ENCODE measurements at places on chromosomes 7 and 10.

DNA sequence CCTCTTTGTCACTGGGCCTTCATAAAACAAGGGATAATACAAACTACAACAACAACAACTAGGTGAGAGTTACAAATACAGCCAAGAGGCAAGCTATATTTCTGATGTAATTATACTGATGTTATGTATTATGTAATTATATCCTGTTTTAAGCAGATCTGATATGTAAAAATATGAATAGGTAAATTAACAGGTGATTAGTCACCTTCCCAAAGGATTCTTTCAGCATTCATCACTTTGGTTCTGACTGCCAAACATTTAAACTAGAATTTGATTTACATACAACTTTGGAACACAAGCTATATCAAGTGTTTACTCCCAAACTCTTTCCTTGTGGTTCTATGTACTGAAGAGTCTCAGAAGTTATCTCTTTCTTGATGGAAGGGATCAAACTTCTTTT is 53.7 kb downstream of the BEND7 start:
- no peak for DNase-seq

- DNase-seq: no peak
Observed at GRCh38 chr10:86964061-86964846, 4.0 kb upstream of the ADIRF start.

GRCh38 chr10:46050941-46051623 is 5.0 kb upstream of the MSMB start:
- DNase-seq: no peak

GRCh38 chr10:121527690-121528089 is 70.6 kb downstream of the FGFR2 start:
- no peak for DNase-seq

DNA sequence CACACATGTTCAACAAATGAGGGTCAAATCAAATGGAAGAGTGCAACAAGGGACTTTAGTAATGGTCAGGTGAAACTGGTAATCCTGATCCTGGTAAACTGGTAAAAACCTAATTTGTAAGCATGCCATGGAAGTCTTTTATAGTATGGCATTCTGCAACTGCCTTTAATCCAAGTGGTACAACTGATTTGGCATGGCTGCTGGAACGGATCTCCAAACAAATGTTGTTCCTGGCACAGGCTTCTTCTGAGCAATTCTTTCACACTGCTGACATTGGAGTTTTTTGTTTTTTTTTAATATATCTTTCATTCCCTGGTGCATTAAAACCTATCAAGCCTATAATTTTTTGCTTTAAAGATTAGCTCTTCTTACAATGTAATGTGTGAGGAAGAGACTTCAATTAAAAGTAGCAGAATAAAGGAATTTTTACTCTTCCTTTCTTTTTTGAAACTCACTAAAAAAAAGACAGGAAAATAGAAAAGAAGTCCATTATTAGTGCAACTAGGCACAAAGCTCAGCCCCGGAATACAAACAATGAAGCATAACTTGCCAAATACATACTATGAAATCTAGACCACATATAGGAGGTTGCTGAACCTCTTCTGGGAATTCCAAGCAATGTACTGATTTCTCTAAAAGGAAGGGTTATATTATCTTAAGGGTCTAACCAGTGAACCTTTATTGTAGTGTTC is 79.3 kb upstream of the OIT3 start:
- no peak for DNase-seq

GRCh38 chr7:148712678-148713329 is 14.1 kb downstream of the CUL1 start:
- no peak for DNase-seq

- no peak for DNase-seq
Observed at GRCh38 chr7:1109581-1110310, 21.8 kb downstream of the GPER1 start.

GRCh38 chr10:68090586-68090985 is 15.5 kb upstream of the HERC4 start:
- DNase-seq: no peak

- DNase-seq: no peak
Observed at GRCh38 chr10:48487244-48487643, 117.6 kb downstream of the ARHGAP22 start.

DNA sequence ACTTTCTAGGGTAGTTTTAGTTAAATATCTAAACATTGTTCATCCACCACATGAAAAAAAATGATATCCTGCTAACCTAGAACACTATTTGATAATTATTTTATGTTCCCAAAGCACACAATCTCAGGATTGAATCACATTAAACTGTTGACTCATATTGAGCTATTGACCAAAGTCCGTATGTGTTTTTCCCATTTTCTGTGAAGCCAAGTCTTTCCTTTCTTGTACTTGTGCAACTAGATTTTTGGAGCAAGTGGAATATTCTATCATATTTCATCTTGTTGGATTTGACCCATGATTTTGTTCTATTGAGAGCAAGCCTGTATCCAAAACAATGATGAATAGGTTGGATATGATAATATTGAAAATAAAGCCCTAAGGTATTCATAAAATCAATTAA is 164.6 kb downstream of the SKAP2 start:
- DNase-seq: no peak

DNA sequence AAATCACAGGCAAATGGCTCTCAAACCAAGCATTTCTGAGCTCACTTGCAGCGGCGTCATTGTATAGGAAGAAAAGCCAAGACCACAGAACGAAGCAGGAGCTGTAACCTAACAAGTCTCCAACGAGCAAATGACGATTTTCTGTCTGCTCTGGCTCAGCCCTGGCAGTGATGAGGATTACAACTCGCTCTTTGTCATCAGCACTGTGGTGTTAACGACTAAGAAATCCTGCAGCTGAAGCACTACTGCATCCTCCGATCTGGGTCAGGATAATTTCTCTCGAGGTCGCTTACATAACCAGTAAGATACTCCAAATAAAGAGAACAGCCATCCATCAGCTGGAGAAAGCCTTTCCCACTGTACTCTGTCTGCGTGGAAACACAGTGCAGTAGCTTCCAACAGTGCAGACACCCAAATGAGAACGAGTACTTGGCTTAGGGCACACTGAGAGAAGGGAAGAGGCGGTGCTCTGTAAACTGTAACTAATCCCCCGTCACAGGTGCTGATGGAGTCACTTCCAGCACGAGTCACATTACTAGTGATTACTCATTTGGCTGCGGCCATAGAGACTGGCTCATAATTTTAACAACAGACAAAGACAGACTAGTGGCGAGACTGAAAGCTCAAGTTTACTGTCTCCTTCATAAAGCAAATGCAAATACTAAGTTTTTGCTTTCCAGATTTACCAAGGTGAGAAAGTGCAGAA is 135.8 kb downstream of the NRBF2 start:
- peak; percentile 54 for DNase-seq

DNA sequence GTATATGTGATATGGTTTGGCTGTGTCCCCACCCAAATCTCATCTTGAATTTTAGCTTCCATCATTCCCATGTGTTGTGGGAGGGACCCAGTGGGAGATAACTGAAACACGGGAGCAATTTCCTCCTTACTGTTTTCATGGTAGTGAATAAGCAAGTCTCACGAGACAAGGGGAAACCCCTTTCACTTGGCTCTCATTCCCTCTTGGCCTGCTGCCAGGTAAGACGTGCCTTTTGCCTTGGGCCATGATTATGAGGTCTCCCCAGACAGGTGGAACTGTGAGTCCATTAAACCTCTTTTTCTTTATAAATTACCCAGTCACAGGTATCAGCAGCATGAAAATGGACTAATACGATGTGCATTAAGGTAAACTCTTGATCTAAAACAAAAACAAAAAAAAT is 357.1 kb upstream of the AOAH start:
- DNase-seq: no peak

DNA sequence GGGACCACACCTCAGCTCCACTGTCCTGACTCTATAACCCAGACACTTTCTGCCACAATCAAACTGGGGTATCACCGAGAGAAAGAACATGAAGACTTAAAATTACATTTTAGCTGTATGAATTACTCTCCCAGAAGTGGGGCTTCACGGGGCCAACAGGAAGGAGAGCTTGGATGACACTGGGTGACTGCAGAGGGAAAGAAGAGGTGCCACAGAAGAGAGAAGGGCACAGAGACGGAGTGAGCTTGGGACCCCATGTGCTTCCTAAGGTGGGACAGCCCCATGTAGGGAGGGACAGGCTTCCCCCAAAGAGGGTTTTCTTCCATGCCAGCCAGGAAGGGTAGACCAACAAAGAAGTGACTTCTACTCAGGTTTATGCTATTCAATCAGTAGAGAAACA is 162.0 kb upstream of the RHEB start:
- no peak for DNase-seq

DNA sequence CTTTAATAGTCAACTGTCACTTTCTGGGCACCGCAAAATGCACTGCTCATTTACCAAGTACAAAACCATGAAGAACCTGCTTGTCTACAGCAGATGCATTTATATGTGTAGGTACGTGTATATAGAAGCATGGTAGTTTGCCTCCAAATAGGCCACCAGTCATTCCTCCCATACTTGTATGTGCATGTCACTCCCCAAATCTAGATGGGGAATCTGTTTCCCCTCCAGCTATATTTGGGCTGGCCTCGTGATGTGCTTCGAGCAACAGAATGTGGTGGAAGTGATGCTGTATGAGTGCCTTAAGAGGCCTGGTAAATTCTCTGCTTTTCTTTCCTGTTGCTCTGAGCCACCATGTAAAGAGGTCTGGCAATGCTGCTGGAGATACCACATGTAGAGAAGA is 47.1 kb downstream of the PSMC2 start:
- no peak for DNase-seq

DNA sequence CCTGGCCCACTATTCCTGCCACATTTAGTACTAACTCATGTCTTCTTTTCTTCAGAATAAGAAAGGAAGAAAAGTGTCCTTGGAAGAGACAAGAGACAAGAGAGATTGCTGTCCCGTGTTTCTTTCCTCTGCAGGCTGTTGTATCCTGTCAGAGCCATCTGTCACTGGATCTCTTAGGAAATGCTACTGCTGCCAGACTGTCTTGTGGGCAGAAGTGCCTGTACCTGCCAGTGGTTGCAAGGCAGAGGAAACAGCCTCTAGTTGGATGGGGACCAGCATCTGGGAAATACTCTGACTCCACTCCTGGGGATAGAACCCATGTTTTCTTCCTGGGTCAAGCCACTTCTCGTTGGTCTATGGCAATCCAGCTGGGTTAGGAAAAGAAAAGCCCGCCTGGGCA is 16.7 kb upstream of the MAP3K8 start:
- DNase-seq: no peak

- no peak for DNase-seq
Observed at GRCh38 chr7:96417784-96418183, 95.9 kb upstream of the SLC25A13 start.

GRCh38 chr7:148266795-148267194 is 323.8 kb upstream of the C7orf33 start:
- no peak for DNase-seq

- no peak for DNase-seq
Observed at GRCh38 chr10:73228247-73228646, 18.8 kb downstream of the DNAJC9 start.

DNA sequence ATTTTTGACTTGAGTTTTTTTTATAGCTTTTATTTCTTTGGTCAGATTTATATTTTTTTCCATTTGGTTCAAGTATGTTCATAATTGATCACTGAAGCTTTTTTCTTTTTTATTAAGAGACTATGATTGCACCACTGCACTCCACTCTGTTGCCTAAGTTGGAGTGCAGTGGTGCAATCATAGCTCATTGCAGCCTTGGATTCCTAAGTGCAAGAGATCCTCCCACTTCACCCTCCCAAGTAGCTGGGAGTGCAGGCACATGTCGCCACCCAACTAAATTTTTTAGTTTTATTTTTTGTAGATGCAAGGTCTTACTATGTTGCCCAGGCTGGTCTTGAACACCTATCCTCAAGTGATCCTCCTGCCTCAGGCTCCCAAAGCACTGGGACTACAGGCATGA is 97.7 kb upstream of the KIF5B start:
- no peak for DNase-seq

DNA sequence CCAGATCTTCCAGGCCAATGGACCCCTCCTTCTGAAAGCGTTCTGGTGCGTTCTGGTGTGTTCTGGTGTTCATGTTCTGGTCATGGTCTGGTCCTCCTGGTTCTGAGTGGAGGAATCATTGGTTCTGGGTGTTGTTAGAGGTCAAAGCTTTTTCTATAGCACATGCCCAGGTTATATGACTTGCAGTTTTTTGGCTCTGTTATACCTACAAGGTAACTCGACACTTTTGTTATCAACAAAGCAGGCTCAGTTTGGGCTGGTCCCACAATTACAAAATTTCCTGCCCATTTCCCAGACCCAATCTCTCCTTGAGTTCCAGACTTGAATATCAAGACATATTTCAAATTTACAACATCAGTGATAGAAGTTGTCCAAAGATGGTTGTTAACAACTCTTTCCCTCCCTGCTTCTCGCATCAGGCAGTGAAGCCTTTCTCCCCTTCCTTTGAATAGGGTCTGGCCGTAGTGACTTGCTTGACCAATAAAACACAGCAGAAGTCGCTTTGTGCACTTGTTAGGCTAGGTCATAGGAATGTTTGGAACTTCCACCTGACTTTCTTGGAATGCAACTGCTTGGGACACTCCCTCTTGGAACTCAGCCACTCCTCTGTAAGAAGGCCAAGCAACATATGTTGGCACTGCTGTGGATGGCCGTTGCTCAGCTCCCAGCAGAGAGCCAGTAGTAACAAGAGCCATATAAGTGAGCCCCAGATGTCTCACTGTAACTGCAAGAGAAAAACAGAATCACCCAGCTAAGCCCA is 83.1 kb upstream of the STEAP1B start:
- no peak for DNase-seq

- DNase-seq: no peak
Observed at GRCh38 chr7:36748017-36748487, 23.8 kb upstream of the AOAH start.

DNA sequence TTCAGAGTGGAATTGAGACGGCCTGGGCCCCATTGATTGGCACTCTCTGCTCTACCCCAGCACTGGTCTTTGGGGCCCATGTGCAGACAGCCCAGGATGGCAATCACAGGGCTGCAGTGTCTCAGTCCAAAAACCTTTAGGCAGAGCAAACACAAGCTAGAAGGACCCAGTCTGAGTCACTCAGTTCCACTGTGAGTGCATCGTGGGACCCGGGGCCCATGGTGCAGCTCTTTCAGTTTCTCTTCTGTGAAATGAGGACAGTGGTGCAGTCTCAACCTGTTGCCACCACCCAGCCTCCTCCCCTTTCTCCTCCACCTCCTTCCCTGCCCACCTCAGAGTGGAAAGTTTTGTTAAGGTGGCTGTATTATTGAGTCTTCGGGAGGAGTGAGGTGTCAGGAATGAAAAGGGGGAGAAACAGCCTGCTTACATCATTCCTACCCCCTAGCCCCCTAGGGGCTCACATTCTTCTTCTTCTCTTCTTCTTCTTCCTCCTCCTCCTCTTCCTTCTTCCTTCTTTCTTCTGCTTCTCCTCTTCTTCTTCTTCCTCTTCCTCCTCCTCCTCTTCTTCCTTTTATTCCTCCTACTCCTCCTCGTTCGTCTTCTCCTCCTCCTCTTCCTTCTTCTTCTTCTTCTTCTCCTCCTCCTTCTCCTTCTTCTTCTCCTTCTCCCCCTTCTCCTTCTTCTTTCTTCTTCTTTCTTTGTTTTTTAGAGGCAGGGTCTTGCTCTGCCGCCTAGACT is 19.5 kb upstream of the CARD11 start:
- peak; percentile 44 for DNase-seq

- DNase-seq: no peak
Observed at GRCh38 chr7:99562832-99563231, 4.4 kb downstream of the ZNF655 start.
